ENCODE measurements at places on chromosomes 6 and 20.
A peak's percentile ranks its signal among the peaks of the same experiment; 100 is the strongest.

DNA sequence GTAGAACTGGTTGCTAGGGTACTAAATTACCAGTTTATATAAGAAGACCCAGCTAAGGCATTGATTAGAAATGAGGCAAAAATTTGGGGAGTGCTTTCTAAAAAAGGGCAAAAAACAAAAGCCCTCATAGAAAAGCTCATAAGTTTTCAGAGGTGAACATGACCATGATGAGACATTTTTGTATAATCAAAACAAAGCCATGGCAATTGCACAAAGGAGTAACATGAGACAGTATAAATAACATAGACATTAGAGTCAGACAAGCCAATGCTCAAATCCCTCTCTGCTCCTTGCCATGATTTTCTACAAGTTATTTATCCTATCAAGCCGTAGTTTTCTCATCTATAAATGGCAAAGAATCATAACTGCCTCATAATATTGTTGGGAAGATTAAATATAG lies 112.2 kb upstream of the ADTRP start:
- no peak for DNase-seq

GRCh38 chr6:16420715-16421461 lies 182.5 kb downstream of the GMPR start:
- DNase-seq: peak; percentile 83

DNA sequence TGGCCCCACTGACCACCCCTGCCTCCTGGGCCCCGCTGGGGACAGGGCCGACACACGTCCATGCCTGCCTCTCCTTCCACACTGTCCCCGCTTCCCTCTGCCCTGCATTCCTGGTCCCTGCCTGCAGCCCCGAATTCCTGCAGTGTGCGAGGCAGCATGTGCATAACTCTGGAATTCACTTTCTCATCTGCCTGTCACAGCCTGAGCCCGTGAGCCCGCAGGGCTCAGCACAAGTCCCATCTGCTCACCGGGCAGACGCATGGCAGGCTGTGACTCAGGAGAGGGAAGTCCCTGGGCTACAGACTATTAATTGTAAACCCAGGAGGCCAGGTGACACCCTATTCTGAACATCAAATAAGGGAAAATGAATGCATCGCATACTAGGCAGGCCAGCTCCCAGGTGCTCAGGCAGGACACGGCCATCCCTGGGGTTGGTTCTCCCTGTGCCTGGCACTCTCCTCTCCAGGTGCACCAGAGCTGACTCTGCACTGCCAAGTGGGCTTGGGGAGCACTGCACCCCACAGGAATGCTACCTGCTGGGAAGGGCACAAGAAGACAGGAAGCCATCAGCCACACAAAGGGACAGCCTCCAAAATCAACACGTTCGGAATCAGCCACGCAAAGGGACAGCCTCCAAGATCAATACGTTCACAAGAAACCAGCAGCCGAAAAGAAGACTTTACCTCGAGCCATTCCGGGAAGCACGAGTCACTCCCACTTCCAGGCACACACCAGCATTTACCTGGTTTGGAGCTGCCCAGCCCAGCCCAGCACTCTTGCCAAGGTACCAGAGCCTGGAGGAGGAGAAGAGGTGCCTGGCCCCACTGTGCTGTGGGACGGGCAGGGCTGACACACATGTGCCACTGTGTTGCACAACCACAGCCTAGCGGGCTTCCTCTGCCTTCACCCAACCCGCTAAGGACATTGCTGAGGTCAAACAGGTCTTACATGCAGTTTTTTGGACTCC lies 65.9 kb downstream of the DLL1 start:
- no peak for DNase-seq

DNA sequence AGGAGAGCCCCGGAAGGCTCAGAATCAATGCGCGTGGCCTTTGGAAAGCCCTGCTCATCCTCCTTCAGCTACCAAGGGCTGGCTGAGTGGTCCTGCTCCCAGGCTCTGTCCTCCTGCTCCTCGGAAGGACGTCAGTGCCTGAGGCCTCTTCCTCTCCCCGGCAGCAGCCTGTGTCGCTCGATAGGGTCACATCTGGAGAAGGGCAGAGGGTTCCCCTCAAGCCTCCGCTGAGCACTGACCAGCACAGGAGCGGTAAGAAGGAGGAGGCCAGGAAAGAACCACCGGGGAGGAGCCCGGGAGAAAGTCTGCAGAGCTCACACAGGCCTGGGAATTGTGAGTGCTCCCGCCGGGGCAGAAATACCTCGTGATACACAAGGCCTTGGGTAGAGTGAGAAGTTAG lies 21.2 kb downstream of the KIF25 start:
- no peak for DNase-seq

- no peak for DNase-seq
Observed at GRCh38 chr20:54069501-54069971, 858 bp downstream of the BCAS1 start.

DNA sequence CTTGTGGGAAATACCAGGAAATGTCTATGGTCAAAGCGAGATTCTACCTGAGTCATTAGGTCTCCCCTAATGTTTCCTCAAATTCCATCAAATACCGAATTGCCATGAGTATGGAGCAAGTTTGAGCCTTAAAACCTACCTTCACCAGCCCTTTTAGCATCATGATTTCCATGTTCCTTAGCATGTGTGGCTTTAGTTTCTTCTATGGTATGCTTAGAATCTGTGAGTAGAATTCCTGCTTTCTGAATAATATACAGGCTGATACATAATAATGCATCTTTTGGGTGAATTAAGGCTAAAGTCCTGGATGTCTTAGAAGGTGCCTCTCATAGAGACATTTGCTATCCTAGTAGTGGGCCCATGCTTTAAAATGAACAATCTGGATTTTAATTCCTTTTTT lies 32.0 kb downstream of the TSPYL4 start:
- DNase-seq: no peak

- no peak for DNase-seq
Observed at GRCh38 chr6:10511477-10511876, 9.7 kb upstream of the GCNT2 start.

DNA sequence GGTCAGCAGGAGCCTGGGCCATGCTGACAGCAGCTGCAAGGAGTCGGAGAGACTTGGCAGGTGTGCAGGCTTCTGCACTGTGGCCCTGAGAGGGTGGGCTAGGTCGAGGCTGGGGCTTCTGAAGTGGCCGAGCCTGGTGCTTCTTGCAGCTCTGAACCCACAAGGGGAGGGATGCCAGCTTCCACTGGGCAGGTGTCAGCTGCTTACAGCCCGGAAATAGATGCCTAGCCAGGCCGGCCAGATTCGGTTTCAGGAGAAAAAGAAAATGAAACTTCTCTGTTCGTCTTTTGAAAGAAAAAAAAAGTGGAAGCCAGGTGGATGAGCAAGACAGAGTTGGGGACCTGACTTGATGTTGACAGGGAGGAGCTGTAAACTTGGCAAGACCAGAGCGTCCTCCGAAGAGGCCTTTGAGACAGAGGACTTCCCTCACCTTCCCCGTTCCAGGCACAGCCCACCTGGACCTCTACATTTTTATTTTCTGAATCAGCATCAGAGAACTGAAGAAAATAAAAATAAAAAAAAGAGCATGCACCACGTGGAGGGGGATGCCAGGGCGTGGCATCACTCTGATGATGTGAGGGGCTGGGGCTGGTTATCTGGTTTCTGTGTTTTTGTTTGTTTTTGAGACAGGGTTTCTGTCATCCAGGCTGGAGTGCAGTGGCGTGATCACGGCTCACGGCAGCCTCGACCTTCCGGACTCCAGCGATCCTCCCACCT lies at the start of gene ZBP1:
Gene ZBP1, minus strand, starts transcription at position 153 of the 717 bp plus-strand sequence. Its CDS starts 131 bp downstream, at position 22.
- peak; percentile 74 for DNase-seq

DNA sequence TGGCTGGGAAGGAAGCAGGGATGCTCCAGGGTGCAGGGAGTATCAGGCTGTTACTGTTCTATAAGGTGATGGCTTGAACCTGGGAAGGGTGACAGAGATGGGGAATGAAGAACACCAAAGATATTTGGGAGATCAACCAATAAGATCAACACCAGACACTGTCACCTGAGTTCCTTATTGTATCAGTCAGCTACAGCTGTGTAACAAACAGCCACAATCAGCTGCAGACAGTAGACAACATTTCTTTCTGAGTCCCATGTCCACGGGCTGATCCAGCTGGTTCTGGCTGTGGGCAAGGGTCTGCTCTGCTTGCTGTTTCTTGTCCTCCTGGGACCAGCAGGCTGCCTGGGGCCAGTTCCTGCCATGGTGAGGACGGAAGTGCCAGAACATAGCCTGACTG lies 31.3 kb upstream of the SLCO4A1 start:
- no peak for DNase-seq

GRCh38 chr6:74507649-74508048 lies 698.2 kb downstream of the COL12A1 start:
- DNase-seq: no peak

GRCh38 chr6:55897346-55897745 lies 22.0 kb upstream of the BMP5 start:
- DNase-seq: no peak

DNA sequence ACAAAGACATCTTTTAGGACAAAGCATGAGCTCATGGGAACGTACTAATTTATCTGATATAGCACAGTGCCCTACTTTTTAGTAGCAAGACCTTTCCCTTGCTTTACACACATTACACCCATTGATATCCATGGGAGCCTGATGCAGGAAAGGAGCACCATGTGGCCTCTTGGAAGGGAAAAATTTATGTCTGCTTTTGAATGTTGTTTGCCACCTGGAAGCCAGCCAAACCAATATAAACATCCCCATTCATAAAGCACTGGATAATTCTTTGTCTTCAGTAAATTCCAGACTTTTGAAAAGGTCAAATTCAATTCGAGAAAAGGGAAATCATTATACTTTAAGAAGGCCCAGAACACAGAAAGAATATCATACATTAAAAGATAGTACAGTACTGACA lies 152.3 kb upstream of the BEND6 start:
- no peak for DNase-seq

DNA sequence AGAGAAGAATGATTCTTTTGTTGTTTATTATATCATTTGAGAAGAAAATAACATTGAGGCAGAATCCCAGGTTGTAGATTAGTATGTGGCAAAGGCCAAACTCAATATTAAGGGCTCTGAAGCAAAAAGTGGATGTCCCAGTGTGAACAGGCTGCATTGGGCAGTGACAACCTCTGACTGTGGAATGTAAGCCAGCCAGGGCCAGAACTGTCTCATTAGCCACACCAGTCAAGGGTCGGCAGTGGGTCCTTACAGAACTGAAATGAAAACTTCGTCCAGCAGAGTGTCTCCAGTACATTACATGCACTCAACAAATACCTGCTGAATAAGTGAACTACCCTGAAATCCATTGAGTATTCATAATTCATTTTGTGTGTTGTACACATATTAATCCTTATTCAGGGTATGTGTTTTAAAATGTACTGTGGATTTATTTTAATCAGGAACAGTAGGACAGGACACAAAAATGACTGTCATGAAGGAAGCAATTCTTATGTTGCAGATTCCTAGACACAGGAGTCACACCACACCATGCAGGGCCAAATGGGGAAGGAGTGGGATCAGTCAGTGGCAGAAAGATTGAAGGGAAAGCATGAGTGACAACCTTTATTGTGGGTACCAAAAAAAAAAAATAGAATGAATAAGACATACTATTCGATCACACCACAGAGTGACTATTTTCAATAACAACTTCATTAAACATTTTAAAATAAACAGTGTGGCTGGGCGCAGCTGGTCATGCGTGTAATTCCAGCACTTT lies 64.9 kb upstream of the UTRN start:
- no peak for DNase-seq

DNA sequence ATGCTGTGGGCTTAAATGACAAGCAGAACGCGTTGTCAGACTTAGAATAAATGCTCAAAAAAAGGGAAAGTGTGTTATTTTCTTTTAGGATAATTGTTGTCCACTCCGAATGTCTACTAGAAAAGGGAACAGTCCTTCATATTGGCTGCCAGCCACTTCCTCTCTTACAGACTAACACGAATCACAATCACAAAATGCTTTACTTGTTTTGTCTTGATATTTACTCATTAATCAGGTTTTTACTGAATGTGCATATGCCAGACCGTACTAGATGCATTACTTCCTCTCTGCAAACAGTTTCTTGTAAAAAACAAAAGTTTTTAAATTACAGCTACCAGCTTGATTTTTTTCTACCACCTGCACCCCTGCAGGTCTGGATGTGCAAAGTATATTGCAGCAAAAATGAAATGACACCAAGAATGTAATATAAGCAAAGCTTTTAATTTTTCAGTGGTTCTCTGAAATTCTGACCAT lies 821 bp downstream of the DHX35 start:
- DNase-seq: no peak

- DNase-seq: no peak
Observed at GRCh38 chr20:16129411-16129810, 443.8 kb downstream of the KIF16B start.

DNA sequence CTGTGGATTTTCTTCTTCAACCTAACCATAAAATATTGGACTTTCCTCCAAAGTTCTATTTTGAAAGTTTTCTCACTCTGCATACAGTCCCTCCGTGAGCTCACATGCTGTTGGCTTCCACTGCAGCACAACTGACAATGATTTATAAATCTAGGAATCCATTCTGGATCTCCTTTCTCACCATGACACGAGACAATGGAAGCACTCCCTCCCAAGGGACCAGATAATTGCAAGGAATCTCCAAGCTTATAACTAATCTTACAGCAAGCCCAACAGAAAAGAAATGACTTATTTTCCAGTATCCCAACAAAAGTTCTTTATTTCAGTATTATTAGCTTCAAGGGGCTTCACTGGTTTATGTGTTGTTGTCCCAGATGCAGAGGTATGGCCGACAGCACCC lies 729.0 kb downstream of the RFPL4B start:
- DNase-seq: no peak

DNA sequence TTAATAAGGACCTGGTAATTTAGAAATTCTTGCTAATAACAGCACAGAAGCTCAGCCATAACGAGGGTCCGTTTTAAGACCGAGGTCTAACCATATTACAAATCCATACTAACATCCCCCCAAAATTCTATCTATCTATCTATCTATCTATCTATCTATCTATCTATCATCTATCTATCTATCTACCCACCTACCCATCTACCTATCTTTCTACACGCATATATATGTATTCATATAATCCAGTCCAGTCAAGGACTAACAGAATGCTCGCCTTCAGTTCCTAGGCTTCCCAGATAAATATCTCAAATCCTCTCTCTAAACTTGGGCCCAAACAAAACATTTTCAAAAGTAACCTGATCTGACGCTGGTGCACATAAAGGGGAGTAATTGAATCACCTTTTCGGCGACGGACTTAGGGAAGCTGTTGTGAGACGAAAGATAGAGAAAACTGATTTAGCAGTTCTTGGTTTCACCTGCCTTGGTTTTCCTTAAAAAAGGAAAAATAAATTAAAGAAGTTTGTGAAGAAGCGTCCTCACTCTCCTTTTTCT lies 14.5 kb downstream of the HMGN4 start:
- no peak for DNase-seq

- DNase-seq: no peak
Observed at GRCh38 chr20:56566621-56567020, 33.6 kb downstream of the FAM209B start.
